ENCODE measurements at places on chromosomes 3 and 15. TPM values are rescaled to one million over a fixed set of nuclear protein-coding genes. Genes with fewer than 3 reads are reported as not detected.

Gene CACNA2D2
- 0.67 TPM for total RNA-seq

Gene SEMA3B
- total RNA-seq = 0.46 TPM

Gene STAC
- total RNA-seq = not detected

Gene CAPN3
- total RNA-seq = 3.2 TPM

Gene SAMD7
- not detected for total RNA-seq

Gene ZNF501
- 5.0 TPM for total RNA-seq

Gene GPR149
- total RNA-seq = not detected

Measured in activated CD8-positive, alpha-beta memory T cell treated with anti-CD3 and anti-CD28 coated beads for 36 hours (primary cell).